ENCODE measurements at places on chromosomes 1 and 21.

GRCh38 chr1:26335774-26336476, 18.0 kb downstream of the CRYBG2 start:
- DNase-seq, result no peak

DNA sequence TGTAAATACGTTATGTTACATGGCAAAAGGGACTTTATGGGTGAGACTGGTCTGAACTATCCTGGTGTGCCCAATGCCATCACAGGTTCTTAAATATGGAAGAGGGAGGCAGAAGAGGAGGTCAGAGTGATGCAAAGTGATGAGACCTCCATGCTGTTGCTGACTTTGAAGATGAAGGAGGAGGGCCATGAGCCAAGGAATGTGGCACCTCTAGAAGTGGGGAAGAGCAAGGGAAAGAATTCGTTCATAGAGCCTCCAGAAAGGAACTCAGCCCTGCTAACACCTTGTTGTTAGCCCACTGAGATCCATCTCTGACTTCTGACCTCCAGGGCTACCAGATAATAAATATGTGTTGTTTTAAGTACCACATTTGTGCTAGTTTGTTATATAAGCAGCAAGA, 462.0 kb downstream of the RPS6KC1 start:
- no peak for DNase-seq

GRCh38 chr1:110879758-110880606, 7.0 kb downstream of the CD53 start:
- peak; percentile 43 for DNase-seq

DNA sequence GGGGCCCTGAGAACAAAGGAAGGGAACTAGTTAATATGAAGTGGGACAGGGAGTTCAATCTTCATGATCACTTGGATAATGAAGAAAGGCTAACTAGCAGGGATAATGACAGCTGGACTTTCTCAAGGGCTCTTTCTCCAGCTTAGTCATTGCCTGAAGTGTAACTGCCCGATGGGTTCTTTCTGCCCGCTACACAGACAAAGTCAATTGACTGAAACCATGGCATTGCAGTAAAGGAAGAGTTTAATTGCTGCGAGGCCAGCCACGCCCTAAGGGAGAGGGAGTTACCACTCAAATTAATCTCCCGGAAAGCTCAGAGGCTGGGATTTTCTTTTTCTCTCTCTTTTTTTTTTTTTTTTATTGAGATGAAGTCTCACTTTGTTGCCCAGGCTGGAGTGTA, 16.6 kb upstream of the SLC2A5 start:
- no peak for DNase-seq

DNA sequence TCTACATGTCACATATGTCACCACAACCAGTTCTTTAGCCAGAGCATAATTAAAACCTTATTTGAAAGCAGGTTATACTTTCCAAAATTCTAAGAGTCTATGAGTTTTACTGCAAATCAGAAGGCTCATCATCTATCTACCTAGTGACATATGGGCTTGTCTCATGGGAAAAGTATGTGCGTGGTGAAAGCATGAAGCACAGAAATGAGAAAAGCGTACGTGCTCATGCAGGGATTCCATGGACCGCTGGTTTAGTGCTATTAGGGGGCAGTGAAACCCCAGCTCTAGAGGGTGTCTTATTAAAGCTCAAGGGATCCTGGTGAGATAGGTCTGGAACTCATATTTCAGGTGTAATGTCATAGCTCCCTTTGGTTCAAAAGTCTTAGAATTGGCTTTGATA, 50.2 kb downstream of the FAM163A start:
- no peak for DNase-seq

DNA sequence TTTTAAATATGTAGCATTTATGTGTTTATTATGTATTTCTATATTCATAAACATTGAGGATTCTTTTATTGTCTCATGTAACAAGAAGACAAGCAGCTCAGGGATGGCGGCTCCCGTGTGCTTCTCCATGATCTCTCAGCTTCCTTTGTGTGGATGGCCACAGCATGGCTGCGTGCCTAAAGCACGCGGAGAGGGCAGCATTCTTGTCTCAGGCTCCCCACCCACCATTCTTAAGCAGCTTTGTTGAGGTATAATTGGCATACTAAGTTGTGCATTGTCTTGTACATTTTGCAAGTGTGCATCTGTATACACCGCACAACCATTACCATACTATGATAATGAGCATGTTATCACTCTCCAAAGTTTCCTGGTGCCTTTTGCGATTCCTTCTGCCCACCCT, 81.6 kb downstream of the CAMTA1 start:
- no peak for DNase-seq

DNA sequence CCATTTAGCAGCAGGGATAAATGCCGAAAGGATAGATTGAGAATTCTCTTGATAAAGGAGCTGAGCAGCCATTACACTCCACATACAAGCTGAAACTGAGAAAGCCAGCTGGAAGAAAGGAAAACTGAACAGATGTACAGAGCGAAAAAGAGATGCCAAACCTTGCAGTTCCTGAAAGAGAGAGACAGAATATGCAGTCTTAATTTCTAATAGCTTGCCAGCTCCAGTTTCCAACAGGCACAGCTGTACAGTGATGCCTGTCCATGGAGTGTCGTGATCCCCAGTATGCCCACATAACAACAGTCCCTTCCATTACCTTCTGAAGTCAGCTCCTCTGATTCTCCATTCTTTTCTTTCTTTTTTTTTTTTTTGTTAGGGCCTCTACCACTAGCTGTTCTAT, 22.7 kb downstream of the ABL2 start:
- DNase-seq, result no peak

- DNase-seq, result no peak
Measured at GRCh38 chr1:174871886-174872285, 127.9 kb upstream of the CACYBP start.

GRCh38 chr21:46184625-46185555, 631 bp upstream of the SPATC1L start:
- peak; percentile 27 for DNase-seq

DNA sequence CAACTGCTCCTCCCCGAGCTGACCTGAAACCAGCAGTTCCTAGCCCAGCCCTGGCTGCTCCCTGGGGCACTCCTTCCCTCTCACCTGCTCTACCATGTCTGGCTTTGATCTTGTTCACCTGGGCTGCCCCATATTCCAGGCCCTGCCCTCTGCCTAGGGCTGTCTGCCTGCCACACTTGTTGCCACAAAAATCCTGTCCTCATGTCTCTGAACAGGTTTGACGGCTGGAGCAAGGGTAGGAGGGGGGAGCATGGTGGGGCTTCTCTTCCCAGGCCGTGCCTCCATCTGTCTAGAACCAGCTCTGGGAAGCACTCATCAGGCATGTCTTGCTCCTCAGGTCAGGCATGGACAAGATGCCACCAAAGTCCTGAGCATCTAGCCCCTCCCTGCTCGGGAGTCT, 44.3 kb upstream of the WNT2B start:
- DNase-seq, result no peak

GRCh38 chr1:172609528-172609927, 49.4 kb upstream of the FASLG start:
- no peak for DNase-seq

- no peak for DNase-seq
Measured at GRCh38 chr1:109083923-109084322, 6.6 kb upstream of the TMEM167B start.

DNA sequence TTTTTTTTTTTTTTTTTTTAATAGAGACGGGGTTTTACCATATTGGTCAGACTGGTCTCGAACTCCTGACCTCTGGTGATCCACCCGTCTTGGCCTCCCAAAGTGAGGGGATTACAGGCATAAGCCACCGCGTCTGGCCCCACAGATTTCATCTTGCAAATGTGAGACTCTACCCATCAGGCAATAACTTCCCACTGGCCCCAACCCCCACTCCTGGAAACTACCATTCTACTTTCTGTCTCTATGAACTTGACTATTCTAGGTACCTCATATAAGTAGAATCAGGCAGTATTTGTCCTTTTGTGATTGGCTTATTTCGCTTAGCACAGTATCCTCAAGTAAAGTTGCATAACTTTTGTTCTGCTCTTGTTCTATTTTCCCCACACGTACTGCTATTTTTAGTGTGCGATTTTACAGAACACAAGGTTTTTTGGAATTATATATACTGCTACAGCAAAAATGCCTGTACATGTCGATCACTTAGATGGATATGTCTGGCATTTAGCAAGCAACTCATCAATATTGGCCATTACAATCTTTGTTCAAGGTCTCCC, 40.2 kb downstream of the ECE1 start:
- no peak for DNase-seq

All from activated T-helper 9 cell treated with anti-CD3 and anti-CD28 coated beads, Interleukin-2, amount 50 U/mL, for 16 hours (primary cell).